ENCODE measurements at places on chromosomes 13 and 19.
A peak's percentile ranks its signal among the peaks of the same experiment; 100 is the strongest.

DNA sequence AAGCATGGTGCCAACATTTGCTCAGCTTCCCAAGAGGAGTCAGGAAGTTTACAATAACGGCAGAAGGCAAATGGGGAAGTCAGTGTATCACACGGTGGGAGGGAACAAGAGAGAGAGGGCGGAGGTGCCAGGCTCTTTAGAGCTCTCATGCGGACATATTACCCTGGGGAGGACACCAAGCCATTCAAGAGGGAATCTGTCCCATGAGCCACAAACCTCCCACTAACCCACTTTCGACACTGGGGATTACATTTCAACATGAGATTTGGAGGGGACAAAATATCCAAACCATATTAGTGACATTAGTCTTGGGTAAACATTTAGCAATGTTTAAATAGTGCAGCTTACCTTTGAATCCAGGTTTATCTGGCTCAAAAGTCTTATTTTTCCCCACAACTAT is 69.9 kb downstream of the SLAIN1 start:
- no peaks in the 10 kb centered on the region for H3K4me1 ChIP-seq
- no peaks in the 10 kb centered on the region for H3K27me3 ChIP-seq
- no peak overlapping the region for H3K27ac ChIP-seq
- H3K36me3 ChIP-seq: no peaks in the 10 kb centered on the region

DNA sequence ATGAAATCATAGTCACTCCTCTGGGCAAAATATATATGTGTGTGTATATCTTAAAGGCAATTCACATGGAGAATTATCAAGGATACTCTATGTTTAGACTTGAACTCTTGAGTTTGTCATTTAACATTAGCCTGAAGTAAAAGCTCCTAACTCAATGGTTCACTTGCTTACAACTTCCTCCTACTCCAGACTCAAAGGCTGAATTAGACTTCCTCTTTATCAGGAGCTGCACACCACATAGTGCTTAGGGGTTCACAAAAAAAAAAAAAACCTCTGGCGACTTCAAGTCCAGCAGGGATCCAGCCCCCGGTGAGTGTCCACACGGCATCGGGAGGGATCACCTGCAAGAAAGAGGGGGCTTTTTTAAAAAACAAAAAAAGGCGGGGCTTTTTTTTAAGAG is 68.2 kb upstream of the LSM14A start:
- no peaks in the 10 kb centered on the region for H3K36me3 ChIP-seq
- H3K27ac ChIP-seq: no peak overlapping the region
- DNase-seq: no peak
- no peak overlapping the region for H3K4me3 ChIP-seq

DNA sequence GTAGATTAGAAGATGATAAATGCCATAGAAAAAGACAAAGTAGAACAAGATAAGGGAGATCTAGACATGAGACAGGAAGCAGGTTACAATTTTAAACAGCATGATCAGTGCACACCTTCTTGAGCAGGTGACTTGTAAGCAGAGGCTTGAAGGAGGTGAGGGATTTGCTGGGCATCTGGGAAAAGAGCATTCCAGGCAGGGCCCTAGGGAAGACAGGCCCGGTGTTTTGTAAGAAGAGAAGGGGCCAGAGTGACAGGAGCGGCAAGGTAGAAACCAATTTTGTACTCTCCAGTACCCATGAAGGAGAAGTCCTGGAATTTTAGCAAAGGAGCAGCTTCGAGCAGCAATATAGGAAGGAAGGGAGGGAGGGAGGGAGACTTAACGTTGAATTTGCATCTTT is 296.5 kb downstream of the MZT1 start:
- no peaks in the 10 kb centered on the region for H3K36me3 ChIP-seq
- no peaks in the 10 kb centered on the region for H3K27me3 ChIP-seq
- H3K27ac ChIP-seq: no peak overlapping the region
- no peak for DNase-seq
- H3K4me1 ChIP-seq: no peaks in the 10 kb centered on the region

GRCh38 chr19:45472563-45473366 is 5.0 kb downstream of the FOSB start:
- peaks cover 15% of the 10 kb centered on the region for H3K4me1 ChIP-seq
- no peak for DNase-seq
- H3K36me3 ChIP-seq: no peaks in the 10 kb centered on the region

GRCh38 chr19:14871619-14872230 is 14.2 kb downstream of the OR7A17 start:
- H3K27me3 ChIP-seq: no peaks in the 10 kb centered on the region
- H3K27ac ChIP-seq: no peak overlapping the region
- no peaks in the 10 kb centered on the region for H3K4me1 ChIP-seq
- no peaks in the 10 kb centered on the region for H3K36me3 ChIP-seq

GRCh38 chr13:73623281-73623680 is 510.9 kb downstream of the KLF12 start:
- no peaks in the 10 kb centered on the region for H3K4me1 ChIP-seq
- DNase-seq: no peak
- no peaks in the 10 kb centered on the region for H3K36me3 ChIP-seq
- H3K4me3 ChIP-seq: no peak overlapping the region

- H3K27ac ChIP-seq: no peak overlapping the region
- no peaks in the 10 kb centered on the region for H3K36me3 ChIP-seq
- no peak overlapping the region for H3K4me3 ChIP-seq
- DNase-seq: peak; percentile 30
- no peaks in the 10 kb centered on the region for H3K4me1 ChIP-seq
Observed at GRCh38 chr19:6713773-6714692, 6.4 kb downstream of the C3 start.

GRCh38 chr13:101919541-101920181 is 467.2 kb downstream of the ITGBL1 start:
- peaks cover 70% of the 10 kb centered on the region for H3K27me3 ChIP-seq
- H3K27ac ChIP-seq: no peak overlapping the region
- no peak overlapping the region for H3K4me3 ChIP-seq
- H3K36me3 ChIP-seq: no peaks in the 10 kb centered on the region
- no peak for DNase-seq

- no peaks in the 10 kb centered on the region for H3K27me3 ChIP-seq
- no peaks in the 10 kb centered on the region for H3K36me3 ChIP-seq
- H3K27ac ChIP-seq: peak overlapping the region; percentile 76
- no peak for DNase-seq
Observed at GRCh38 chr13:43432958-43433357, 353.8 kb downstream of the ENOX1 start.

DNA sequence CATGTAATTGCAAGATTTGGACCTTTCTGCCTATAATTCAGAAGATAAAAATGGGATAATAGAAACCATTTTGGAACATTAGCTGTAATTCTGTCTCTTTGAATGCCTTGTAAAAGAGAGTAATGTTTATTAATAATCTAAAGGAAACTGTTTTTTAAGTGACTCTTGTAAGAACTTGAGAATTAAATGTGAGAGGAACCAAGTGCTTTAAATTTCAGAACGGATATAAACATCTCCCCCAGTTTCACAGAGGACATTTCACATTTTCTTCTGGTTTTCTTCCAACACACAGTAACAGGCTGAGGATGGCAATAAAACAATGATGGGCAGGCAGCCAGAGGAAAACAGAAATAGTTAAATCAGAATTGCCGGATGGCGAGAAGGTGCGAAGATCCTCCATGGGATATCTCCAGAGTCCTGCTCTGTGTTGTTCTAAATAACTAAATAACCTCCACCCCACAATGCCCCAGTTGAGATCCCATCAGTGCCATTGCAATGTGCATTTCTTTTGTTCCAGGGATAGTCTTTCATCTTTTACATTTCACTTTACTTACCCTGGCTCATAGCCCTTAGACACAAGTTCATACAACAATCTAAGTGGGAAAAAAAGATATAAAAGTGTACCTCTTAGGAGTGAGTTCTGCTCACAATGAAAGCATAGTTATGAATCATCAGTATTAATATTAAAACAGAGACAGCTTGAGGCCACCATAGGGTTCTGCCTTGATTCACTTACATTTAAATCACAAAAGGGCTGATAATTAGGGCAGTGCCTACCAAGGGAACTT is 73.3 kb downstream of the TNFRSF19 start:
- no peak for DNase-seq
- no peaks in the 10 kb centered on the region for H3K36me3 ChIP-seq
- no peaks in the 10 kb centered on the region for H3K4me1 ChIP-seq
- H3K27ac ChIP-seq: no peak overlapping the region

DNA sequence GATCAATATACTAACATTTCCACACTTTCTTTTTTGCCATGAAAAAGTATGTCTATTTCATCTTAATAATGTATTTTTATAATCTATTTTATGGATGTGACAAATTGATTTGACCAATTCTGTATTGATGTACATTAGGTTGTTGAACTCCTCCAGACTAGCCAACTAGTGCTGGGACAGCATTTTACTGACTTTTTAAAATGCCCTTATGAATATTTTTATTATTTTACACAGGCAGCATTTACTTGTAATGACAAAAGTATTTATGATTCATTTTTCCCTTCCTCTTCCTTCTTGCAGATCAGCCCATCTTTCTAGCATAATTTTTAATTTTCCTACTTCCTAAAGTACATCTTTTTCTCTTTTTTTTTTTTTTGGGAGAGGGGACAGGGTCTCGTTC is 918 bp upstream of the FUZ start:
- no peak for DNase-seq
- H3K36me3 ChIP-seq: no peaks in the 10 kb centered on the region
- H3K4me3 ChIP-seq: peak overlapping the region; percentile 68
- H3K27ac ChIP-seq: peak overlapping the region; percentile 88
- peaks cover 21% of the 10 kb centered on the region for H3K4me1 ChIP-seq
